ENCODE measurements at places on chromosomes 5 and 9.

- no peak for DNase-seq
Measured at GRCh38 chr9:134295746-134296250, 30.5 kb upstream of the RXRA start.

GRCh38 chr9:32706004-32706724, 70.7 kb upstream of the TAF1L start:
- no peak for DNase-seq

- DNase-seq: no peak
Measured at GRCh38 chr5:133274597-133274935, 222.8 kb downstream of the HSPA4 start.

GRCh38 chr5:6195711-6196358, 182.5 kb downstream of the MED10 start:
- no peak for DNase-seq

GRCh38 chr9:116142706-116143492, 10.7 kb upstream of the PAPPA start:
- no peak for DNase-seq

DNA sequence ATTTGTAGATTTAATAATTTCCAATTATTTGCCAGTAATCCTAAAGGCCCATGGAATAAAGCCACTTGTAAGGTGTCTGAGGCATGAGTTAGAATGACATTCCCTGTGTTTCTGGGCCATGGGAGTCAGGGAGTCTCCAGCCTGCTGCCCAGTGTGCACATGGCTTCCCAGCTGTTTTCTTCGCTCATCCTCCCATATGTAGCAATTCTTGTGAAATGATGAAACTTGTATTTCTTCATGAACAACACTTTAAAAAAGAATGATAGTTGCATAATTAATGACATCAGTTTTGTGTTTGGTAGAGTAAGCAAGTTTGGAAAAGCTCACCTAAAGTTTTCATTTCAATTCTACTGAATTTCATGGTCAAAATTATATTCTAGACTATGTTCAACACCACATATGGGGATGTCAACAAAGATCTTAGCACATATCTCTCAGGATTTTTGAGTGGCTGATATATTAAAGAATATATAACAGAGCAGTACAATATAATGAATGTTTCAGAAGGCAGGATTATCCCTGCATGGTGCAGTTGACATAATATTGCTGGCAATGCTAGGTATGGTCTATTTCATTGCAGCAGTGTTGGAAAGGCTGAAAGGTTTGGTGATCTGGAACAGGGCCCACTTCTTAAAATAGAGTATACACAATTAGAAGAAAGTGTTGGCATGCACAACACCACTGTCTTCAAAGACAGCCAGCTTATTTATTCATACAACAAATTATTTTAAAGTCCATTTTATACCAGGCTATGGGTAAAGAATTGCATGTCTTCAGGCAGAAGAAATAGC, 44.7 kb downstream of the GRIN3A start:
- DNase-seq: no peak

GRCh38 chr5:32508806-32509805, 64.6 kb upstream of the ZFR start:
- DNase-seq: no peak

DNA sequence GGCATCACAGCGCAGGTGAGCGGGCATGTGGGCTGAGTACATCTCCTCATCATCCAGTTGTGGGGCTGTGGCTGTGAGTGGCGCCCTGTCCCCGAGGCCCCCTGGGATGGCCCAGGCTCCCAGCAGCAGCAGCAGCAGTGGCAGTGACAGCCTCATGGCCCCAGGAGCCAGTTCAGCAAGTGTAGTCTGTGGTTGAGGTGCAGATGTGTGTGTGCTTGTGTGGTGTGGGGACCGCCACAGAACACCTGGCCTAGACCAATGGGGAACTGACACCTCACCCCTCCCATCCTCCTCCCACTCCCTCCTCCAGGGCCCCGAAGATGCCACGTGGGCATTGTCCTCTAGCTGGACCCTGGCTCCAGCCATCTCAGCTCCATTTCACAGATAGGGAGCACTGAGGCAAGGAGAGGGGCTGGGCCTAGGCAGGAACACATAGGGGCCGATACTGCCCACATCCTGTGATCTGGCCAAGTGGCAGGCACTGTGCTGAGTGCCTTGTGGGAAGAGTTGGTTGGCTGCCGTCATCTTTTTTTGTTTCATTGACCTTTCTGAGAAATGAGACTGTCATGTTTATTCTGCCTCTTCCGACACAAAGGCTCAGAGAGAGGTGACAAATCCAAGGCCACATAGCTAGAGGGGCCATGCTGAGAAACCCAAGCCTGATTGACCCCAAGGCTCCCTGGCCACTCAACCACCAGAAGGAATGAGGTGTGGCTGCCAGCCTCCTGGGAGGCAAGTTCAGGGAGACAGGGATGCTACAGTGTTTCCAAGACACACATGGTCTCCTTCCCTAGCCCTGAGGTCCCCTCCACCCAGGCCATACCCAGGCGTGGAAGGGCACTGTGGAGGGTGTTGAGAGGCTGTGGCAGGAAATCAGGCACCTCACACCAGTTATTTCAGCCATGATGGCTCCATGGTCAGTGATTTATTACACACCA, at the start of gene MZB1:
Gene MZB1, minus strand, starts transcription at position 213 of the 938 bp plus-strand sequence. Its CDS starts 57 bp downstream, at position 156.
- no peak for DNase-seq

GRCh38 chr5:176899946-176900779, 1.0 kb upstream of the HK3 start:
- DNase-seq: no peak

GRCh38 chr5:173302546-173303155, 25.6 kb downstream of the STC2 start:
- no peak for DNase-seq

DNA sequence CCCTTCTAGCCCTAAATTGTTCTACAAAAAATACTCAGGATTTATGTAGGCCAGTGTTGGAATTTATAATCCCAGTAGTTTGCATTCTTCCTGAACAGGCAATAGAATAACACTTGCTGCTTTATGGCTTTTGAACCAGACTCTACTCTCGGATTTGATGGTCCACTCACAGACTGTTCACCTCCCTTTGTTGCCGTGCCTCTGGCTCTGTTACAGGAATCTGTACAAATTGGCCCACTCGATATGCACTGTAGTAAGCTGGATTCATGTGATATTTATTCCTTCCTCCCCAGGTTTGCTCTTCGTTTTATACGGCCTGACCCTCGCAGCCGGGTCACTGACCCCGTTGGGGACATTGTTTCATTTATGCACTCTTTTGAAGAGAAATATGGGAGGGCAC, 43.7 kb downstream of the FAF2 start:
- no peak for DNase-seq

GRCh38 chr5:83956386-83956785, 235.7 kb upstream of the HAPLN1 start:
- no peak for DNase-seq

- DNase-seq: no peak
Measured at GRCh38 chr5:81469676-81470075, 75.7 kb upstream of the ACOT12 start.

GRCh38 chr9:106583751-106584150, 279.2 kb upstream of the ZNF462 start:
- DNase-seq: no peak

DNA sequence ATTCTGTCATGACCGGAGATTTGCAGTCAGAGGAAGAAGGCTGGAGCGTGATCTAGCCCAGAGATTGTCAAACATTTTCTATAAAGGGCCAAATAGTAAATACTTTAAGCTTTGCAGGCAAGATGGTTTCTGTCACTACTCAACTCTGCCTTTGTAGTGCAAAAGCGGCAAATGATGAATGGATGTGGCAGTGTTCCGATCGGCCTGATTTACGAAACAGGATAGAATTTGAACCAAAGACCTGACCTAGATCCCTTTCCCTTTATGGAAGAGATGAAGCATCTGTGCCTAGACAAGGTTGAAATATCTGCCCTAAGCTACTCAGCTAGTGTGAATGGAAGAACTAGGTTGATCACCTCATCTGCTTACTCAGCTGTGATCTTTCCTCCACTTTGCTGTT, 209.5 kb downstream of the YTHDC2 start:
- no peak for DNase-seq

DNA sequence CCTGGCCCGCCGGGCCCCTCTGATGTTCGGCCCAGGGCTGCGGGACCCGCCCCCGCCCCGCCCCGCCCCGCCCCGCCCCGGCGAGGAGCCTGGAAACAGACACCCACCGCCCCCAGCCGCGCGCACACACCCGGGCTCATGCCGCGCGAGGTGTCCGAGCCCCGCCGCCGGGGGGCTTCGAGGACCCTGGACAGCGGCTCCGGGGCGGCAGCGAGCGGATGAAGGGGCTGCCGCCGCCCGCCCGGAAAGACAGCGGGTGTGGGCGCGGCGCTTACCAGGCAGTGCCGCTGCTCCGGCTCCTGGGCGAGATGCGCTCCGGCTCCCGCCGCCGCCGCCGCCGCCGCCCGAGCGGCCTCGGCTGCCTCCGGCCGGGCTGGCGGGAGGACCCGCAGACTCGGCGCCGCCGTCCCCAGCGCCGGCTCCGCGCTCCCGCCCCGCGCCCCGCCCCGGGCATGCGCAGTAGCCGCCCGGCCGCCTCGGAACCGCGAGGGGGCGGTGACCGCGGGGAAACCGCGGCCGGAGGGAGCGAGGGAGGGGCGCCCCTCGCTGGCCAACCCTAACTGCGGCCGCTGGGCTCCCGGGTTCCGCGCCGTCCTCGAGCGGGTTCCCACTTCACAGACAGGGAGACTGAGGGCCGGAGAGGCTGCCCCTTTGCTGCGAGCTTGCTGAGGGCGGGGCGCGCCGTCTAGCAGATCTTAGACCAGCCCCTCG, at the start of gene GPRIN1:
Gene GPRIN1, minus strand, starts transcription at position 433 of the 711 bp plus-strand sequence. CDS start 10,322 bp downstream, outside the sequence.
- DNase-seq: peak; percentile 78

- no peak for DNase-seq
Measured at GRCh38 chr9:14366076-14366475, 52.1 kb upstream of the NFIB start.

GRCh38 chr5:135476615-135477581, 24.7 kb upstream of the TIFAB start:
- no peak for DNase-seq

DNA sequence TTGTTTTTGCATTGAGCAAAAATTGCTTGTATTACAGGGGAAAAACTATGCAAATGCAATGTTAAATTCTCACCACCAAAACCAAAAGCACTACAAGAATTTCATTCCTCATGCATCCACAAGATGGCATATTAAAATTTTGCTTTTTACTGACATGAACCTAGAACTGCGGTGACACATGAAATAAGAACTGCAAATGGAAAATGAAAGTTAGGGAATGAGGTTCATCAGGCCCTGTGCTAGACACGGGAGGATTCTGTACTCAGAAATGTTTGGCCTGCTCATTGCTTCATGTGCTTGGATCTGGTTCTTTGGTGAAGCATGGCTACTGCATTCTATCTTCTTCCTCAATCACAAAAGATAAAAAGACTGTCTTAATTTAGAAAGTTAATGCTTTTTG, 9.1 kb upstream of the RFK start:
- DNase-seq: no peak

DNA sequence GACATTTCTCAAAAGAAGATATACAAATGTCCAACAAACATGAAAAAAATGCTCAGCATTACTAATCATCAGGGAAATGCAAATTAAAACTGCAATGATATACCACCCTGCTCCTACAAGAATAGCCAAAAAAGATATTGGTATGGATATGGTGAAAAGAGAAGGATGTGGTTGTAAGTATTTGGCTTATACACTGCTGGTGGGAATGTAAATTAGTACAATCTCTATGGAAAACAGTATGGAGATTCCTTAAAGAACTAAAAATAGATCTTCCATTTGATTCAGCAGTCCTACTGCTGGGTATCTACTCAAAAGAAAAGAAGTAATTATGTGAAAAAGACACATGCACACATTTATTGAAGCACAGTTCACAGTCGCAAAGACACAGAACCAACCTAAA, 67.6 kb upstream of the RUSC2 start:
- DNase-seq: no peak

DNA sequence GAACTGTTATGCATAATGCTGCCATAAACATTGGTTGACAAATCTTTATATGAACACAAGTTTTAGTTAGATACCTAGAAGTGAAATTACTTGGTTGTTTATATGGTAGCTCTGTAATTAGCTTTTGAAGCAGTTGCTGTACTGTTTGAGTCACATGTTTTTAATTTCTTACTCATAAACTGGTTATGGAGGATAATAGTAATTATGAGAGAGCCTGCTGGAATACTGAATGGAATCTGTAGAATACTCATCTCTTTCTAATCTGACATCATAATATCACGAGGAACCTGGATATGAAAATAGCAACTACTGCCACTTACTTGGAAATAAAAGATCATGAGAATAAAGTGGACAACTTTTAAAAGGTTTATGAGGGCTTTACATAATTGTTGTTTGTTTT, 509.2 kb downstream of the CETN3 start:
- DNase-seq: no peak

DNA sequence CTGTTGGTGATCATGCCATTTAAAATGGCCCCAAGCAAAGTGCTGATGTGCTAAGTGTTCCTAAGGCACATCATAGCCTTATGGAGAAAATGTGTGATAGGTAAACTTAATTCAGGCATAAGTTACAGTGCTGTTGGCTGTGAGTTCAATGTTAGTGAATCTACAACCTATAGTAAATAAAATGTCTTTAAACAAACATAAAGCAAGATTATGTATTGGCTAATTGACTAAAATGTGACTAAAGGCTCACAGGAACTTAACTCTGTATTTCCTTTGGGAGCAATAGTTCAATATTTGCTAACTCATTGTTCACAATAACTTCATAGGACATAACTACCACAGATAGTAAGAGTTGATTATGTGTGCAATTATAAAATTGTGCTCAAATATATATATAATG, 49.4 kb upstream of the LRRC19 start:
- no peak for DNase-seq

DNA sequence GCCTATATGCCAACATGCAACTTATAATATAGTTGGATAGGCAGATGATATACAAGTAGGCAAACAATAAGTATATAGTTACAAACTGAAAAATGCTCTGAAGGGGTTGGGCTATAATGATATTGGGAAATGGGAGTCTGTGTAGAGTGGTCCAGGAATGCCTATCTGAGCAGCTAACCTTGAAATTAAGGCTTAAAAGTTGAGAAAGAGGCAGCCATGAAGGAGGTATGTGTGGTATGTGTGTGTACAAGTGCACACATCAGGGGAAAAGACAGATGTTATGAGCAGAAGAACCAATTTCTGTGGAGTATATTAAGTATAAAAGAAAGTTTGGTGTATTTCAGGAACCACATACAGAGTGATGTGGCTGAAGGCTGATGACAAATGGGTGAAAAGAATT, 154.9 kb upstream of the PAPPA start:
- DNase-seq: no peak

GRCh38 chr5:162230348-162230747, 162.8 kb downstream of the GABRG2 start:
- no peak for DNase-seq

GRCh38 chr5:107263387-107264018, 407.2 kb downstream of the EFNA5 start:
- no peak for DNase-seq

DNA sequence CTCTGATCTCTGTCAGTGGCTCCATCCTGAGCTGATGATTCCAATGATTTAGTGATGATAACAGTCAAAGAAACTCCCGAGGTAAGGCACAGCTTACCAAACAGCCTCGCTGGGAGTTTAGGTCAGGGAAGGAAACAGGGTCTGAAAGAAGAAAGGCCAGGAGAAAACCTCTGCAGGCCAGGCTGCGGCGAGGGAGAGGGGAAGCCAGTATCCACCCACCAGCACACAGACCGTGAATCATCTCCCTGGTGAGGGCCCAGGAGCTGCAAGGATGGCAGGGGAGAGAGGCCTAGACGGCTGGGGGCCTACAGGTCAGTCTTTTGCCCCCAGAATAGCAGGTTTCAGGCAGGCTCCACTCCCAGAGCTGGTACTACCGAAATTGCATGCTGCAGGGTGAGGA, 590.5 kb downstream of the CCDC171 start:
- DNase-seq: no peak

GRCh38 chr9:35357826-35358225, 132.1 kb upstream of the RUSC2 start:
- no peak for DNase-seq

Data from mesothelial cell of epicardium (in vitro differentiated cells).